ENCODE measurements at places on chromosomes 13 and 19.

- no peak for DNase-seq
Observed at GRCh38 chr13:112248862-112249592, 127.1 kb upstream of the SPACA7 start.

DNA sequence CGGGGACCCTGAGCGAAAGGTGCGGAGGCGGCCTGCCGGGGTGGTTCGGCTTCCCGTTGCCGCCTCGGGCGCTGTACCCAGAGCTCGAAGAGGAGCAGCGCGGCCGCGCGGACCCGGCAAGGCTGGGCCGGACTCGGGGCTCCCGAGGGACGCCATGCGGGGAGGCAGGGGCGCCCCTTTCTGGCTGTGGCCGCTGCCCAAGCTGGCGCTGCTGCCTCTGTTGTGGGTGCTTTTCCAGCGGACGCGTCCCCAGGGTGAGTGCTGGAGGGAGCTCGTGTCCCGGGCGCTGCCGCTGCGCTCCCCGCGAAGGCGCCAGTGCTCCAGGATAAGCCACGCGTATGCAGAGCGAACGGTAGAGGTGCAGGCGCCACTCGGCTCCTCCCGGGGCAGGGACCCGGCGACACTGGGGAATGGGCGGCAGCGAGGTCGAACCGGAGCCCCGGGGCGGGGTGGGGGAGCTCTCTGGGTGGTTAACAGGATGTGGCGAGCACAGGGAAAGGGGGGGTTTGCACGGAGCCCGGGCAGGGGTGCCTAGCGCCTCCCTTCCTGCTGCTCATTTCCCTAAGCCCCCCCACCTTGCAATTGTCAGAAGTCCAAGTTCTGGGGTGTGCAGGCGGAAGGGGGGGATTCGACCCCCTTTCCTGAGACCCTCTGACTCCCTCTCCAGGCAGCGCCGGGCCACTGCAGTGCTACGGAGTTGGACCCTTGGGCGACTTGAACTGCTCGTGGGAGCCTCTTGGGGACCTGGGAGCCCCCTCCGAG, at the start of gene IL27RA:
TSS of gene IL27RA (plus strand) at position 44 of the 762 bp plus-strand sequence. CDS start at position 155, 111 bp downstream.
- DNase-seq = peak; percentile 55

GRCh38 chr13:95650696-95651095, 6.2 kb upstream of the DZIP1 start:
- no peak for DNase-seq

- no peak for DNase-seq
Observed at GRCh38 chr13:39149896-39150295, 111.6 kb downstream of the NHLRC3 start.

Data from ACHN (cell line).